ENCODE measurements at places on chromosomes 1 and 21.

DNA sequence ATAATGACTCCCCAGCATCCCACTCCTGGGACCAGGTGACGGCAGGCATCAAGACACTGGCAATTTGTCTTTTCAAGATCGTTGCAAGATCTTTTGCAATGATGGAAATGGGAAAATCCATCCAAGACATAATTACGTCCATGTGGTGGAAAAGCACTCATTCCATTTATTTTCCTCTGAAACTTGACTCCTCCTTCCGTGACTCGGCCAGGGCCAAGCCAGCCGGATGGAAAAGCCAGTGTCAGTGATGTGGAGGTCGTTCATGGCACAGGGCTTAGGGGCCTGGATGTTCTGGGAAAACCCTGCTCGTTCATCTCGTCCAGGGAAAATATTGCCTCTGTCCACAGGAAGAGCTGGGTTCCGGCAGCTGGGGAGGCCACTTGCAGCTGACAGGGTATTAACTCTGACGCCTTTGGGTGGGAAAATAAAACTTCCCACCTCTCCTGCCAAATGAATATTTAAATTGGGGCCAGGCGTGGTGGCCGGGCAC lies 46.2 kb downstream of the C1orf198 start:
- DNase-seq = peak; percentile 83

DNA sequence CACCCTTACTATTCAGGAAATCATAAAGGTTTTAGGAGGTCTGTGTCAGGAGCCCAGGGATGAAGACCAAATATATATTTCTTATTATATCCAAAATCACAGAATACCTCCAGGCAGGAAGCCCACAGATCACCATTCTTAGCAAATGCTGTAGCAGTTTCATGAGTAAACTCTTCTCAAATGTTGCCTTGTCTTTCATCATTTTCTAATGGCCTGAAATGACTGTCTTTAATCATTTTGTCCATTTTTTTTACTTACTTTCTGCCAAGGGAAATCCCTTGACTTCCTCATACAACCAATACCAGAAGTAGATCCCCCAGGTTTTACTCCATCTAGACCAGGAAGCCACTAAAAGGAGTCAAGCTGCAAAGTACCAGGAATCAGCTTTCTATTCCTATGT lies 32.4 kb downstream of the PSMG1 start:
- no peak for DNase-seq

DNA sequence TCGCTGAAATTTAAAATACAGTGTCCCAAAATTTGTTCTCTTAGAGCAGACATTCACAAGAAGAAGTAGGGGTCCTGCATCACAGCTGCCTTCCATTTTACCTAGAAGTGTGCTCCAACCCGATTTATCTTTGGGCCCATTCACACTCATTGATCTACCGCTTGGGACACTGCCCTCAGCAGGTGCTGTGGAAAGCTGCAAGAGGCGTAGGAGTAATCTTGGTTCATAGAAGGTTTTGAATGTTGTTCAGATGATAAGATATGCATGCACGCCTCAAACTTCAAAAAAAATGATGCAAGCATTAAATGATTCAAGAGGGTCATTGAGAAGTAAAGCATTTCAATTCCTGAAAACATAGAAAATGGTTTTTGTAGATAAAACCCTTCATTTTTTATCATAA lies 18.6 kb upstream of the C1orf105 start:
- no peak for DNase-seq

DNA sequence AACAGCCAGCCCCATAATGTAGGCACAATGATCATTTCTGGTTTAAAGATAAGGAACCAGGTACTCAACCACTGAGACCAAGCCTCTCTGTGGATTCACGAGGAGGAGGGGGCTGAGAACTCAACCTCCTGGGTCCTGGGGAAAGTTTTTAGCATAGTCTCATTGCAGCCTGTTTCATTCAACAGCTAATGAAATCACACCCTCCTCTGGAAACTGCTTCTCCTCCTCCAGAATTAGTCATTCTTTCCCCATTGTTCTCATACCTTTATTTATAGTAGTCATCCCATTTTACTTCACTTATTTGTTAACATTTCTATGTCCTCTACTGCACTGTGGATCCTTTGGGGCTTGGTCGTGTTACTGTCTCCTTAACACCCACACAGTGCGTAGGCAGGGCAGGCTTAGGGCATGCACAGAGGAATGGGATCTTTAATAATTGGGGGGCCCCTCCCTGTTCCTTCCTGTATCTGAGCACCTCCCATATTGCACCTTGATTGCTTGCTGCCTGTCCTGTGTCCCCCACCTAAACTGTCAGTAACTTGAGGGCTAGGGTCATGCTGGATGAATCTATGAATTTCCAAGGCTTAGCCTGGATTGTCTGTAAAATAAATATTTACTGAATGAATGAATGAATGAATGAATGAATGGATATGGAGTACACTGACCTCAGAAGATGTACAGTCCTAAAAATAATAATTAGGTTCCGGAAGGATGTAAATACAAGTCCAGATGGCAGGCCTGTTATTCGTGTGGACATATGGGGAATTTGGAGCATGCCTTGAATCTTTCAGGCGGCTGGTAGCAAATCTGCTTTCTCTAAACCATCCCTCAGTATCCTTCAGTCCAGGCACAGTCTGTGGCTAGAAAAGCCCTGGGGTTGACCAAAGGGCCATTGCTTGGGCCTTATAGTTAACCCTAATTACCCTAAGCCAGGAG lies 153.8 kb upstream of the HMGB4 start:
- DNase-seq = peak; percentile 31

- no peak for DNase-seq
These were observed 3.4 kb upstream of the PPOX start for GRCh38 chr1:161162806-161163205.

- no peak for DNase-seq
These were observed 10.0 kb downstream of the PSRC1 start for GRCh38 chr1:109272831-109273547.

DNA sequence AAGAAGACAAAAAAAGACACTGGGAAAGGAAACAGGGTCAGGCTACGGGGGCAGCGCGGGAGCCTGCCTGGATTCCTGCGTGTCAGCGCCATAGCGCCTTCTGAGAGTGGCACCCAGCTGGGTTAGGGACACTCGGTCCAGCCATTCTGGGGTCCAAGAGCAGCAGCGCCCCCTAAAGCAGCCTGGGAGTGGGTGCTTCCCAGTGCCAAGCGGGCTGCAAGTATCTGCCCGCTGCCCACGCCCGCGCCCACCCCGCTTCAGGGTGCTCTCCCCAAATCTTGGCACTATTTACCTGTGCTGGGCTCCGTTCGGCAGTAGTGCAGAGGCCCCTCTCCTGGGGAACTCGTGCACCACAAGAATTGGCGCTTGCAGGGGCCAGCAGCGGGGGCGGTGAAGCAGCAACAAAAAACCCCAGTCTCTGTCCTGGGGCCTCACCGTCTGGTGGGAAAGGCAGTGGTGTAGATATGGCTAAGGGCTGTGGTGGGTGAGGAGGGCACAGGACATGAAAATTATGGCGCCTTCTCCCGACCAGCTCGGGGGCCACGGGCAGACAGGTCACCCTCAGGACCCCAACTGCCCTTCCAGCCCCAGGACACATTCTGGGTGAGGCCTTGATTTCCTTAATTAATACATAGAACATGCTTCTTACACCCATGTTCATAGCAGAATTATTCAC lies 24.1 kb upstream of the LBR start:
- no peak for DNase-seq

- DNase-seq = peak; percentile 88
These were observed 5.6 kb upstream of the KPRP start for GRCh38 chr1:152752225-152752624.

- no peak for DNase-seq
These were observed 92.1 kb upstream of the C1orf174 start for GRCh38 chr1:3992103-3992556.

DNA sequence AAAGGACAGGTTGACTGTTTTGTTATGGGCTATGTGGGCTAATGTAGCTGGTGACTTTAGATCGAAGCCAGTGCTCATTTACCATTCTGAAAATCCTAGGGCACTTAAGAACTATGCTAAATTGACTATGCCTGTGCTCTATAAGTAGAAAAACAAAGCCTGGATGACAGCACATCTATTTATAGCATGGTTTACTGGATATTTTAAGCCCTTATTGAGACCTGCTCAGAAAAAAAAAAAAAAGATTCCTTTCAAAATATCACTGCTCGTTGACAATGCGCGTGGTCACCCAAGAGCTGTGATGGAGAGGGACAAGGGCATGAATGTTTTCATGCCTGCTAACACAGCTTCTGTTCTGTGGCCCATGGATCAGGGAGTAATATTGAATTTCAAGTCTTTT lies 48.1 kb downstream of the CAMSAP2 start:
- no peak for DNase-seq

GRCh38 chr1:103199001-103199400 lies 90.7 kb upstream of the COL11A1 start:
- DNase-seq = no peak

DNA sequence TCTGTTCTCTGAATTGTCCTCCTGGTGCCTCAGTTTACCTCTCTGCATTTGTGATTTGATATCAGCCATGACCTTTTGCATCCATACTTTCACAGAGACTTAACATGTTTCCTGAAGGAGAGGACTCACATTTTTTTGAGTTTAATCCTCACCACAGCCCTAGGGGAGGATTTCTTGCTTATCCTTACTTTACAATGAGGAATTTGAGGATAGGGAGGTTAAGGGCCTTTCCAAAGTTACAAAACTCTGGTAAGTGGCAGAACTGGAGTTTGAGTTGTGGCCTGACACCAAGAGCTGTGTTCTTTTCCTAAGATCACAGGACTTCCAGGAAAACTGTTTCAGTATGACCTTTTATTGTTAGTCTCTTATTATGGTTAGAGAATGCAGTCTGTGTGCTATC lies 34.2 kb downstream of the TNFRSF8 start:
- DNase-seq = peak; percentile 40

DNA sequence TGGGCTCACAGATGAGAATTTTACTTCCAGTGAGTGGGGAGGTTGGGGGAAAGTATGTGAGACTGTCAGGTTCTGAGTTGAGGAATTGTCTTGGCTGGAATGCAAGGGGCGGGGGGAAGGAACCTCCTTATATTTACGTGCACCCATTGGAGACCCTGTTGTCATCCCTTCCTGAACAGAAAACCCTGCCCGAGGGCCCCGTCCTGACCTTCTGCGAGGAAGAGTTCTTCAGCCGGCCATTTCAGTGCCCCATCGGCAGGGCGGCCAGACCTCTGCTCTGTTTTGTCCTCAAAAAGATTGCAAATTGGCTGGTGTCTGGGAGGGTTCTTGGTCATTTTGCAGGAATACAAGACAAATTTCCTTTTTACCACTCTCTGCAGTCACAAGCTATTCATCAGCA lies 7.1 kb downstream of the KIF26B start:
- no peak for DNase-seq

- DNase-seq = peak; percentile 15
These were observed 94.5 kb downstream of the FNBP1L start for GRCh38 chr1:93542398-93542797.

- DNase-seq = no peak
These were observed 516.9 kb downstream of the PTPRU start for GRCh38 chr1:29753244-29753643.

All from AG10803 (cell line).